Fibroblast of lung (primary cell): ENCODE measurements at places on chromosomes 16 and 17. TPM values are rescaled to one million over a fixed set of nuclear protein-coding genes. Genes with fewer than 3 reads are reported as not detected.

GAS2L2 gene
- not detected in 2 replicates for total RNA-seq

ZNF423 gene
- total RNA-seq, result 0.17 and 0.77 TPM in 2 replicates

CDRT15L2 gene
- not detected in 2 replicates for total RNA-seq

MYH3 gene
- total RNA-seq, result 0.50 and 0.51 TPM in 2 replicates

EFCAB13 gene
- total RNA-seq, result 9.2 and 10.0 TPM in 2 replicates

CASKIN1 gene
- 0.17 and 0.26 TPM in 2 replicates for total RNA-seq

NHLRC4 gene
- 2.1 and 3.3 TPM in 2 replicates for total RNA-seq

TBC1D3G gene
- total RNA-seq, result not detected in 2 replicates

GRAP gene
- under 0.01 TPM in 1 of 2 replicates, not detected in the other for total RNA-seq
